A549 treated with ZK216348 at 1 μM for 4 hours (cell line): ENCODE measurements at places on chromosomes 13 and 19. TPM values are rescaled to one million over a fixed set of nuclear protein-coding genes. Genes with fewer than 3 reads are reported as not detected.

The CGB2 gene
- 0.41 to 0.94 TPM in 2 of 5 replicates, not detected in the others for total RNA-seq

The C1QTNF9B gene
- total RNA-seq, result not detected in 5 replicates

The ZNF813 gene
- 0.11 to 0.49 TPM (median 0.31 TPM) in 5 replicates for total RNA-seq

The CGB3 gene
- total RNA-seq, result not detected in 5 replicates

The FUZ gene
- 9.3 to 17.9 TPM (median 15.0 TPM) in 5 replicates for total RNA-seq

The PLPPR2 gene
- 5.8 to 10.6 TPM (median 9.4 TPM) in 5 replicates for total RNA-seq

The CRLF1 gene
- 2.6 to 5.8 TPM (median 3.3 TPM) in 5 replicates for total RNA-seq

The IRGC gene
- total RNA-seq, result not detected in 5 replicates

The IQCN gene
- total RNA-seq, result 0.61 to 0.98 TPM (median 0.72 TPM) in 5 replicates

The MYO16 gene
- total RNA-seq, result 0.08 to 0.09 TPM in 2 of 5 replicates, not detected in the others

The TRIP10 gene
- total RNA-seq, result 65.2 to 93.3 TPM (median 85.2 TPM) in 5 replicates

The IGSF23 gene
- total RNA-seq, result 0.27 to 0.68 TPM (median 0.45 TPM) in 5 replicates

The ZNF440 gene
- total RNA-seq, result 0.06 to 0.13 TPM in 2 of 5 replicates, not detected in the others

The KLF2 gene
- 13.1 to 35.2 TPM (median 30.6 TPM) in 5 replicates for total RNA-seq

The ADAT3 gene
- 1.4 to 7.2 TPM (median 5.7 TPM) in 5 replicates for total RNA-seq

The KIR3DL1 gene
- total RNA-seq, result not detected in 5 replicates

The MAP4K1 gene
- total RNA-seq, result 0.28 to 1.3 TPM (median 0.75 TPM) in 5 replicates

The GJB6 gene
- not detected in 5 replicates for total RNA-seq

The TBXA2R gene
- total RNA-seq, result 0.74 to 1.3 TPM (median 0.90 TPM) in 5 replicates

The ERICH6B gene
- not detected in 5 replicates for total RNA-seq

The SLC1A6 gene
- total RNA-seq, result not detected in 5 replicates

The PLIN4 gene
- total RNA-seq, result 0.19 to 0.28 TPM (median 0.23 TPM) in 5 replicates

The TEX101 gene
- not detected in 5 replicates for total RNA-seq

The FGF22 gene
- 0.21 to 1.0 TPM (median 0.87 TPM) in 5 replicates for total RNA-seq

The ZNF491 gene
- total RNA-seq, result not detected in 5 replicates

The ZSCAN4 gene
- total RNA-seq, result not detected in 5 replicates

The FFAR3 gene
- total RNA-seq, result not detected in 5 replicates

The ZNF460 gene
- 0.85 to 1.5 TPM (median 1.2 TPM) in 5 replicates for total RNA-seq

The MLNR gene
- total RNA-seq, result 0.29 to 0.89 TPM (median 0.76 TPM) in 5 replicates

The TUBA3C gene
- total RNA-seq, result not detected in 5 replicates

The ARHGEF18 gene
- 39.4 to 76.3 TPM (median 65.4 TPM) in 5 replicates for total RNA-seq

The GIPR gene
- 1.3 to 4.0 TPM (median 2.7 TPM) in 5 replicates for total RNA-seq

The AP3D1 gene
- total RNA-seq, result 43.3 to 77.0 TPM (median 72.5 TPM) in 5 replicates

The ZNF527 gene
- total RNA-seq, result 1.6 to 3.7 TPM (median 3.3 TPM) in 5 replicates

The CCL25 gene
- total RNA-seq, result not detected in 5 replicates

The PRRG2 gene
- total RNA-seq, result 0.39 to 1.1 TPM (median 0.94 TPM) in 5 replicates

The BEST2 gene
- total RNA-seq, result 0.47 to 0.85 TPM (median 0.62 TPM) in 5 replicates

The ERCC5 gene
- total RNA-seq, result 16.6 to 21.8 TPM (median 17.9 TPM) in 5 replicates

The RAB3A gene
- 0.50 to 1.3 TPM (median 0.95 TPM) in 5 replicates for total RNA-seq

The FAM32A gene
- total RNA-seq, result 86.5 to 98.3 TPM (median 93.3 TPM) in 5 replicates

The NLRP9 gene
- total RNA-seq, result not detected in 5 replicates
